ENCODE measurements at places on chromosomes 12 and 14.

DNA sequence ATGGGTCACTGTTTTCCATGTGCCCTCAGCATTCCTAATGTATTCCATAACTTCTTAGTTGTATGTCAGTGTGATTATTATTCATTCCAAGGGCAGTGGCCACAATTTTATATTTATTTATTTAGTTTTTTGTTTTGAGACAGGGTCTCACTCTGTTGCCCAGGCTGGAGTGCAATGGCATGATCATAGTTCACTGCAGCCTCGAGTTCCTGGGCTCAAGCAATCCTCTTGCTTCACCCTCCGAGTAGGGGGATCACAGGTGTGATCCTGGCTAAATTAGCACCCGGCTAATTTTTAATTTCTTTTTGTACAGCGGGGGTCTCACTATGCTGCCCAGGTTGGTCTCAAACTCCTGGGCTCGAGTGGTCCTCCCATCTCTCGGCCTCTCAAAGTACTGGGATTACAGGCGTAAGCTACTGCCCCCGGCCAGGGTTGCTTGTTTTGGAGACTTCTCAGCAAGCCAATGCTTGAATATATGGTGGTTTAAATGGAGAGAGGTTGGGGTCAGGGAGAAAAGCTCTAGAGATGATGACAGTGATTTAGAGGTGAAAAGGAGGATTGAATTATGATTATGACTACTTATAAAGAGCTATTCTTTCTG is 7.6 kb downstream of the GPRC5A start:
- no peak for DNase-seq

- DNase-seq: no peak
These were observed 33.1 kb upstream of the YBX3 start for GRCh38 chr12:10756194-10756593.

GRCh38 chr14:90263748-90264449 is 7.5 kb downstream of the PSMC1 start:
- DNase-seq: no peak

- DNase-seq: no peak
These were observed 64.5 kb upstream of the VASH1 start for GRCh38 chr14:76696791-76697190.

GRCh38 chr12:52370926-52371608 is 3.8 kb upstream of the KRT85 start:
- DNase-seq: no peak

DNA sequence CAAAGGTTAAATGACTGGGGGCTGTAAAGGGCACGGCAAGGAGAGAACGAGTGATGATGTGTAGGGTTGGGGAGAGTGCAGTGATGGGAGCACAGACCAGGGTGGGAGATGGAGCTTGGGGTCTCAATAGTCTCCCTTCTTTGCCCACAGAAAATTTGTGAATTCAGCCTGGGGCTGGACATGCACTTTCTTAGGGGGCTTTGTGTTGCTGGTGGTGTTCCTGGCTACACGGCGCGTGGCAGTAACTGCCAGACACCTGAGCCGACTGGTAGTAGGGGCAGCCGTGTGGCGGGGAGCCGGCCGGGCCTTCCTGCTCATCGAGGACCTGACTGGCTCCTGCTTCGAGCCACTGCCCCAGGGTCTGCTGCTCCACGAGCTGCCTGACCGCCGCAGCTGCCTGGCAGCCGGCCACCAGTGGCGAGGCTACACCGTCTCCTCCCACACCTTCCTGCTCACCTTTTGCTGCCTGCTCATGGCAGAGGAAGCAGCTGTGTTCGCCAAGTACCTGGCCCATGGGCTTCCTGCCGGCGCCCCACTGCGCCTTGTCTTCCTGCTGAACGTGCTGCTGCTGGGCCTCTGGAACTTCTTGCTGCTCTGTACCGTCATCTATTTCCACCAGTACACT is 1.7 kb downstream of the FITM1 start:
- no peak for DNase-seq

DNA sequence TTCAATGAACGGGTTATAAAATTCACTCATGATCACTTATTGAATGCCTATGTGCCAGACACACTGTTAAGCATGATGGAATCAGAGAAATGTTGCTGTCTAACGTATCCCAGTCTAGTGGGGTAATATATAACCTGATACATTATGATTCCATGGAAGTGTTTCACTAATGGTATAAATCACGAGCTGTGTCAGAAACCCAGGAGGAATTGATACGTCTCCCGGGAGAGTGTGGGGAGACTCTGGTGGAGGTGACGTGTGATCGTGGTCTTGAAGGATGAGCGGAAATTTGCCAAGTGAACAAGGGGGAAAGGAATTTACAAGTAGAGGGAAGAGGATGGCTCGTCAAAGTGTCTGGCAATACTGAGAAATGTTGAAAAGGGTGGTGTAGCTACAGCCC is 26.5 kb downstream of the MANSC1 start:
- DNase-seq: no peak

- no peak for DNase-seq
These were observed 18.7 kb upstream of the POP5 start for GRCh38 chr12:120599672-120600552.

- no peak for DNase-seq
These were observed 378.9 kb downstream of the PCNX1 start for GRCh38 chr14:71286126-71286525.

- no peak for DNase-seq
These were observed 89.4 kb downstream of the UNC79 start for GRCh38 chr14:93520053-93520607.

DNA sequence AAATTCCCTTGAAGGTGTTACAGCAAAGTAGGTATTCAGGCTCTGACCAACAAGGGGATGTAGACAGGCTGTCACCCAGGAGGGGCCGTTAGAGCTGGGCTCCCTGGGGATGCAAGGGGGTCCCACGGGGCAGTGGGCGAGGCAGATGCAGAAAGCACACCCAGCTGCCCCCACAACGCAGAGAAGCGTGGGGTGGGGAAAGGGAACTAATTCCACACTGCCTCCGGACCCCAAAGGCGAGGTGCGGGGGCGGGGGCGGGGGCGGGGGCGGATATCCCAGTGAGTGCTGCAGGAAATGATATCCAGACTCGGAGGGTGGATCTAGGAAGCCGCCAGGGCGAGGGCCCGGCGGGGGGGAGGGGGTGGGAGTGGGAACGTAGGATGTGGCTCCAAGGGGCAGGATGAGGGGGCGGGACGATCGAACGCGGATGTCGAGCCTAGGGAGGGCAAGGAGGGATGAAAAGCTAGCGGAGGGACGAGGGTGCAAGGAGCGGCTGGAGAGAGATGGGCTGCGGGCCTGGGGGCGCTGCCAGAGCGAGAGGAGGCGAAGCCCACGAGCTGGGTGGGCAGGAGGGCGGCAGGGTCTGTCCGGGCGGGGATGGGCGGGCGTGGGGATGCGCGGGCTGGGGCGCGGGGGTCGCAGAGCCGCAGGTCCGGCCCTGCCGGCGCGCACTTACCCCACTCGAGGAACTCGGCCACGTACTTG is 874 bp downstream of the CDC42BPB start:
- DNase-seq: no peak

GRCh38 chr12:18079541-18080246 is 10.3 kb downstream of the RERGL start:
- no peak for DNase-seq

- DNase-seq: no peak
These were observed 994.5 kb upstream of the FLRT2 start for GRCh38 chr14:84535484-84535883.

DNA sequence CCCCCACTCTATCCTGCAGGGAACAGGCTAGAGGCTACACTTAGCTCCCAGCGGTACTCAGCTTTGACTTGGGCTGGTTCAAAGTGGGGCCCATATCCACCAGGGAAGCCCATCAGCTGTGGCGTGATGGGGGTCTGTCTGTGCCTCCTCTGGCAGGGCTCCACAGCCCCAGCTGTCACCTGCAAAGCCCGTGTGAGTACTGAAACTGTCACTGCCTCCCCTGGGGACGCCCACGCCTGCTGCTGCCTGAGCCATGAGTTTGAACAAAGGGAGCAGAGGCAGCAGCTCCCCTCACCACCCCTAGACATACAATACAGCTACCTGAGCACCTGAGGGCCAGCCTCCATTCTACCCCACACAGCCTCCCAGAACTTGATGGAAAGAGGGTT is 5.0 kb downstream of the REM2 start:
- peak; percentile 38 for DNase-seq

DNA sequence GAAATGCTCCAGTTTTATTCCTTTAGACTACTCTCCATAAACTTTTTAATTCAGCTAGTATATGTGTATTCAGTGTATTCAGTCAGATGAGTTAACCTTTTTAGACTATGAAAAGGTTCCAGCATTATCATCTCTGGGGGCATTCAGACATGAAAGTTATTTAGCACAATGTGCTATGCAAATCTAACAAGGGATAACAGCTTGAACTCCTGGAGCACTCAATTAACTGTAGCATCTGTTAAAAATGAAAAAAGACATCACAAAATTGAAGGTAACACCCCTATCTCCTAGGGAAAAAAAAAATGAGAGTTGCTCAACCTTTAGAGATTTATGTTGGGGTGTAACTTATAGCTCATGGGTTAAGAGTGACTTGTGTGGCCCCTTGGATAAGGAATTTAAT is 211.5 kb downstream of the PHLDA1 start:
- no peak for DNase-seq

DNA sequence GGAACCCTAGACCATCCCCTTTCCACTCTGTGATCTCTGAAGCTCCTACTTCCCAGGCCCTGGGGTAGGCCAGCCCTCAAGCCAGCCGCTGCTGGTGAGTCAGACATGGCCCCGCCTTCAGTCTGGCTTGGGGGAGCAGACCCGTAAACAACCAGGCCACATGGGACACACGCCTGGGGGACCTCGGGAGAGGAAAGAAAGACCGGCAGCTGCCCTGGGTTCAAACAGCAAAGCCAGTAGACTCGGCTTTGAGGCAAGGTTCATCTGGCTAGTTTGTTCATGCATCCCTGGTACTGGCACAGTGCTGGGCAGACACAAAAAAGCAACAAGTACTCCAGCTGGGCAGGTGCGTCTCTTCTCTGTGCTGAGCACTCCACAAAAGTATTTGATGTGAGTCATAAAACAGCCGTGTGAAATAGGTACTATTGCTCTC is 101.9 kb downstream of the SETD3 start:
- DNase-seq: no peak

DNA sequence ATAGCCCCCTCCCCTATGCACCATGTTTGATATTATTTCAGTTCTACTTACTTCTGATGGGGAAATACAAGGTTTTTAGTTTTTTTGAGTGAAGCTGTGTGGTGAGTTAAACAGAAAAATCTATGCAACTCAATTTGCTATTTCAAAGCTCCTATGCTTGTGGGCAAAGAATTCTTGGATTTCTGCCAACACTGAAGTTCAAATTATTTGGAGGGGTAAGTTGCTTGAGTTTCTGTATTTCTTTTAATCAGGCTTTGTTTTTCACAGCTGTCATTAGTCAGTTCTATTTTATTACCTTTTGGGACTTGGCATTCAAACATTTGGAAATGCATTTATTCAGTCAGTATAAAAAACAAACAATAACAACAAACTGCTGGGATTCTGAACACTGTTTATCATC is 407.5 kb upstream of the MGAT4C start:
- DNase-seq: no peak

DNA sequence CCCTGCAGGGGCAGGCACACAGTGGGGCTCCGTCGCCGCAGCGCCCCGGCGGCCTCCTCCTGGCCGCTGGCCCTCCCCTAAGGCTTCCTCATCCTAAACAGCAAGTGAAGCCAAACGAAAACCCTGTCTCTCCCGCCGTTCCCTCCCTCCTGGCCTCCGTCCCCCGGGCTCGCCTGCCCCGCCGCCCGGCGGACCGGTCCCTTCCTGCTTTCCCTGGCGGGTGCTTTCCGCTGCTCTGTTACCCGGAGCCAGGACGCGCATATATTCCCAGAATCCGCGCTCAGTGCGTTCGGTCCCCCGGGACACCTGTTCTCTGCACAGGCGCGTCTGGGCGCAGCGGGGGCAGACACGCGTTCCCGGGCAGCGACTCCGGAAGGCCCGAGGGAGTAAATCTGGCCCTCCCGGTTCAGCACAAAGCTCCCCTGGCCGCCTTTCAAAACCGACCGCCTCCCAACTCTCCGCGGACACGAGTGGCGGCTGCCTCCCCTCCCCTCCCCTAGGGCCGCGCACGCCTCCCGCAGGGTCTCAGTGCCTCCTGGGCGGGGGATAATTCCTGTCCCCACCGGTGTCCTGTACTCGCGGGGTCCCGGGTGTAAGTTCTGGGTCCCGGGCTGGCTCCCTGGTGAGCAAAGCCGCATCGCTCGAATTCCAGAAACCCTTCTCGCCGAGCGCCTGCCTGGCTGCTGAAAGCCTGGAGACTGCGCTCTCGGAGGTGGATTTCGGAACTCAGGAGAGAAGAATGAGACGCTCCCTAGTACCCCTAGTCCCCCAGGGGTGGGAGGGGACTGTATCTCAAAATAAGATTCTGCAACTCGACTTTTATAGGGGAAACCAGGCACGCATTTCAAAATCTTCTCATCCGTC is 21.4 kb upstream of the CEP170B start:
- DNase-seq: no peak

- DNase-seq: no peak
These were observed 31.3 kb downstream of the CYP46A1 start for GRCh38 chr14:99715266-99716000.

DNA sequence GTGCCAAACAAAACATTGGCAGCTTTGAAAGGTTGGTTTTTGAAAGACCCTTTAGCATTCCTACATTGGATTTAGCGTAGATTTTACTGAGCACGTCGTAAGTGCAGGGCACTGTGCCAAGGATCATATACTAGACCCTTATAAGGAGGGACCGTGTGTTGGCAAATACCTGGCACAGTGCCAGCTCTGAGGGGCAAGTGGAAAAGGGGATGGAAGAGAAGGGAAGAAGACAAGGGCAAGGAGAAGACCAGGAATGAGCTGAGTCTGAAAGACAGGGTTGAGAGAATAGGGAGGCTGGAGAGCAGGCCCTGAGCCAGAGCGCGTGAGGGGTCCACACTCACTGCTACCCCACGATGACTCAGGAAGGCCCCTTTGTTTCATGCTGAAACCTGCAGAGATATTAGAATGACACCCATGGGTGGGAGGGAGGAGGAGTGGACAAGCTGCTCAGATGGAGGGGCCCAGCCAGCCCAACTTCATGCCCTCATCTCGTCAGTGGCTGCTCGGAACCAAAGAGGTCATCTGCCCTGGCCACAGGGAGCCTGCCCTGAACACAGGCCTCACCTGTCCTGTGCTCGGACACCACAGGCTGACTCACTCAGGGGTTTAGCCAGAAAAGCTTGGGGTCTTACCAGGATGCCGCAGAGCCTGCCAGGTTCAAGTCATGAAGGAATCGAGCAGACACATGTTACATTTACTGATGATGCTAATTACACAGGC is 25.0 kb downstream of the RAB35 start:
- no peak for DNase-seq

DNA sequence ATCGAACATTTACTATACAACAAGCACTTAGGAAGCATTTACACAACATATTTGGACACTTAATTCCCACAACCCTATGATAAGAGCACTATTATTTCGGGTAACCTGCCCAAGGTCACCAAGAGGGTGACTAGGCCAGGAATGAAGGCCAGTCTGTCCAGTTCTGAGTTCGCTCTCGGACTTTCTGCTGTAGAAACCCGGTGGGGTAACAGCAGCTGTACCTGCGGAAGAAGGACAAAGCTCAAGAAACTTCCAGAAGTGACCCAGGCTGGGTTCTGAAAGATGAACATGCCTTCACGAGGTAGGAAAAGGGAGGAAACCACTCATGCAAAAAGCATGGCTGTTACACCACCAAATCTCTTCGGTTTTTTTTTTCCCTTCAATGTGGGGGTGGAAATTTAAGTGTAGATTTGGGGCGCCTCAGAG is 10.8 kb downstream of the PLA2G1B start:
- DNase-seq: no peak
